HCEC 1CT (cell line): ENCODE measurements at places on chromosomes 1 and 21.

- DNase-seq = no peak
These were observed 83.7 kb upstream of the KAZN start for GRCh38 chr1:14514739-14515138.

DNA sequence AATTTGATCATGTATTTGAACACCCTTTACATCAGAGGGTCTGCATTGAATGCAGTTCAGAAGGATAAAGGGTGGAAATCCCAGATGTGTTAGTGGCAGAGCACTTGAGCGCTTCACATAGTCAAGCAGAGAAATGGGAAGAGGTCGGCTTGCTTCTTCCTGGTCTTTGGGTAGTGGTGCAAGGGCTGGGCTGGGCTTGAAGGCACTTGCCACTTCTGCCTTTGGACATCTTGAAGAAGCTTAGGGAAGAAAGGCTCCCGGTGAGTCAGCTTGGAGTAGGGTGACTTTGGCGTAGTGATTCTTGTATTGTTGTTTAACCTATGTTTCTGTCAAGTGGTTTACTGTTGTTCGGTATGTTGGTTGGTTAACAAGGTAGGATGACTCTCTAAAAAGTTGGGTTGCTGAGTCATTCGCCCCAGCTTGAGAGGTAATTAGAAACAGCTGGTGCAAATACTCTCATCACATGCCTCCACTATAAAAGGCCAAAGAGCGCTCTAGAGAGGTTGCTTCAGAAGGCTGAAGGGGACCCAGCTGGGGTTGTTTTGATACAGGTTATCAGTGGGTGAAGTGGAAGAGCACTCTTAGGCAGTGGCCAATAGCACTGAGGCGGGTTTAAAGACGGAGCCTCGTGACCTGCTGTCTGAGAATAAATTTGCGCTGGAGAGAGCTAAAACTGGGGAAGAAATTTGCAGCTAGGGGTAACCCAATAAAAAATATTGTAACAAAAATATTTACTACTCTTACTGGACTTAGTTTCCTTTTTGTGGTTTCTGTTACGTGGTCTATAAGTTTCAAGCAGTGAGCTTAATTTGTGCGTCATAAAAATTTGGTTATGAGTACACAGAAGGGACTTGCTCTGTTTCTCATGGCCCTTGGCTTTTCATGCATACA is 1.4 kb downstream of the BACH1 start:
- peak; percentile 95 for DNase-seq

DNA sequence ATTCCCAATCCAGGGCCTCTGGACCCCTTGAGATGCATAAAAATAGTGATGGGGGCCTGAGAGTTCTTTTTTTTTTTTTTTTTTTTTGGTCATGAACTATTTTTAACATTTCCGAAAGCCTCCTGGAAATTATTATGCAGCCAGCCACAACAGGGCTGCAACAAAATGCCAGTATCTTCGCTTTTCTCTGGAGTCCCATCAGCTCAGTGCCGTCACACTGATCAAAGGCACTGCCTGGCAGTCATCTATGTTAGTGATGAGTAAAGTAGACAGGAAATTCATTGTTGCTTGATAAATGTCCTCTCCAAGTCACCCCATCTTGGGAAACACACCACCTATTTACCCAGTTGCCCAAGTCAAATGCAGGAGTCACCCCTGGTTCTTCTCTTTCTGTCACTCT is 15.2 kb upstream of the PEF1 start:
- DNase-seq = no peak

GRCh38 chr1:154270833-154271232 is 1.6 kb upstream of the HAX1 start:
- DNase-seq = no peak

DNA sequence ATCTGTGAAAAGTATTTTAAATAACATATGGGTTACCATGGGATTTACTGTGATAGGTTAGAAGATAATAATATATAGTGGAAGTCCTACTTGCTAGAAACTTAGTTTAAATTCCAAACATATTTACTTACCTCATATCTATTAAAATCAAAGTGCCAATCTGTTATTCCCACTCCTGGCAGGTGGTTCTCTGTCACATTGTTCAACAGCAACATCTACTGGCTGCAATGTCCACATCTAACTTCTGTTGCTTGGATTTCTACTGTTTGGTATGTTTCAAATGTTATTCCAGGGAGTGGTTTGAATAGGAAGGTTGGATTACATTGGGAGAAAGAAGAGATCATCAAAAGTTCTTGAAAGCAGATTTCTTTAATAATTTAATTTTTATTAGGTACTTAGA is 122.5 kb upstream of the NCAM2 start:
- no peak for DNase-seq

GRCh38 chr1:235391874-235392273 is 24.6 kb downstream of the TBCE start:
- peak; percentile 39 for DNase-seq

- DNase-seq = no peak
These were observed 54.6 kb upstream of the BTG3 start for GRCh38 chr21:17667256-17667655.

DNA sequence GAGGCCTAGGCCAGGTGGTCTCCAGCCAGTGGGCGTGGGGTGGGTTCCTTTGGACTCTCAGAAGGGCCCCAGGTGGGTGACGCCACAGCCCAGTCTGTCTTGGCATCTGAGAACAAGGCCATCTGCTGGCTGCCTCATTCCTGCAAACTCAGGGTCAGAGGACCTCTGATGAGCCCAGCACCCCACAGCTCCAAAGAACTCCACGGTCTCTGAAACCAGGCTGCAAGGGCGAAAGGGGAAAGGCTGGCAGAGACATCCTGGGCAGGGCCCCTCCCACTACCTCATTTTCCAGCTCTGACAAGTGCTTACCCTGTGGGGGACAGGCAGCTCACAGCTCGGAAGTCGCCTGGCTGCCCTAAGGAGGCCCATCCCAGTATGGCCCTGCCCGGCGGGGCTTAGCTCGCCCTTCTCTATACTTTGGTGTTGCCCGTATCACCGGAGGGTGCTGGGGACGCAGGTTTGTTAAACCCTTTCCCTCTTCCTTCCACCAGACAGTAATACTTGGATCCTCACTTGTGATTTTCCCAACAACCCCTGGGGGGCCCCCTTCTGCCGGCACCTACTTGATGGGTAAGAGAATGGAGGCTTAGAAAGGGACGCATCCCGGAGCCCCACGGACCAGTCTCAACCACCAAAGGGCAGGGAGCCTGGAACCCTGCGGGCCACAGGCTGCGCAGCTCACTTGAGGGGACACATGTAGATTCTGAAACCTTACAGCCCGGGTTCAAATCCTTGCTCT is 10.9 kb upstream of the EDN2 start:
- DNase-seq = peak; percentile 31

- DNase-seq = no peak
These were observed 356.0 kb downstream of the HHAT start for GRCh38 chr1:210684466-210685294.

DNA sequence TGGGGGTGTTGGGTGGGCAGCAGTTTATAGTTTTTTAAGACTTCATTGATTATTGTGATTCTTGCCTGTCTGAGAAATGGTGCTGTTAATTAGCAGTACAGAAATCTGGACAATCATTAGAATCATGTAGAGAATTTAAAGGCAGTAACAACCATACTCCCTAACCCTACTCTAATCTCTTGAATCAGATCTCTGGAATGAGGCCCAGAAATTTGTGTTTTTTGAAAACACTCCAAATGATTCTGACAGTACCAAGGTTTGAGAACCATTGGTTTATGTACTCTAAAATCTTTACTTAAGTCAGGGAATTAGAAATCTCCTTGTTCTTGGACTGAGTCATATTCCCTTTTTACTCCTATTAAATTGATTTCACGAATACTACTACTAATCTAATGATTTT is 24.0 kb downstream of the FNBP1L start:
- DNase-seq = peak; percentile 41

DNA sequence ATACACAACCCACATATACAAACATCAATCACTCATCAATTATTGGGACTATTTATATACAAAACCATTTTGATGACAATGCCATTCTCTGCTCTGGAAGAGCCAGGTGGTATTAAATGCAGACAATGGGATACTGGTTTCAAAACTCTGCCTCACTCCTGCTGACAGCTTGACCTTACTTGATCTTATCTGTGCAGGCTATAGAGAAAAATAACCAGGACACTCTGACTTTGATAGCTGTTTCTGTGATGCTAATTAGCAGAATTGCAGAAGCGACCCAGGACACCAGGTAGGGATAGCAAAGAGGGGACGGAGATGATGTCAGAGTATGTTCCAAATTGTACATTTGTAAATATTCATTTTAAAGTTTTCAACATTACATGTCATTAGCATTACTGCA is 89.5 kb downstream of the OLFM3 start:
- no peak for DNase-seq

GRCh38 chr1:206833801-206834200 is 31.6 kb upstream of the IL20 start:
- no peak for DNase-seq

DNA sequence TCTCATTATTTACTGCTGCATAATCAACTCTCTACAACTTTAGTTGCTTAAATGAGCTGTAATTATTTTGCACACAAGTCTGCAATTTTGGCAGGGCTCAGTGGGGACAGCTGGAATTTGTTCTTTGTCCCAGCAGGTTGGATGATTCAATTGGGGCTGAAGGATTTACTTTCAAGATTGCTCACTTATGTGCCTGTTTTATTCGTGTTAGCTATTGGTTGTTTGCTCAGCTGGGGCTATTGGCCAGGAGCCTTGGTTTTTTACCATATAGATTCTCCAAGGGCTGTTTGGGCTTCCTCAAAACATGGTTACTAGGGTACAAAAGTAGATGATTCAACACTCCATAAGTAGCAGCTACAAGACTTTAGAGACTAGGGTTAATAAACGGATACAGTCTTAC is 13.4 kb downstream of the OR10R2 start:
- no peak for DNase-seq

DNA sequence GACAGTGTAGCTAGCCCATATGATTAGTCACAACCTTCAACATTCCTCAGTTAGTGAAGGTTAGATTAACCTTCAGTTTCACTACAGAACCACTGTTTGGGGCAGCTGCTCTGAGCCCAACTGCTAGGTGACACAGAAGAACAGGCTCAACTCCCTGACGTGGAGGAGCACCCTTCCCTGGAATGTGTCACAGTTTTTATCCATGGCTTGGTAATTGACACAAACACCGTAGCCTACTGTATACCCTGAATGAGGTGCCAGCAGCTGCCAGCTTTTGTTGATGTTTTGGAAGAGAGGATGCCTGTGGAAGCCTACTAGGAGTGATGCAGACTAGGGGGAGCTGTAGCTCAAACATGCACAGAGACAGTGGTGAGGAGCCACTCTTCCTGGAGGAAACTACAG is 56.6 kb upstream of the CR2 start:
- peak; percentile 27 for DNase-seq

- DNase-seq = peak; percentile 35
These were observed 507.1 kb upstream of the ZRANB2 start for GRCh38 chr1:71587961-71588360.

DNA sequence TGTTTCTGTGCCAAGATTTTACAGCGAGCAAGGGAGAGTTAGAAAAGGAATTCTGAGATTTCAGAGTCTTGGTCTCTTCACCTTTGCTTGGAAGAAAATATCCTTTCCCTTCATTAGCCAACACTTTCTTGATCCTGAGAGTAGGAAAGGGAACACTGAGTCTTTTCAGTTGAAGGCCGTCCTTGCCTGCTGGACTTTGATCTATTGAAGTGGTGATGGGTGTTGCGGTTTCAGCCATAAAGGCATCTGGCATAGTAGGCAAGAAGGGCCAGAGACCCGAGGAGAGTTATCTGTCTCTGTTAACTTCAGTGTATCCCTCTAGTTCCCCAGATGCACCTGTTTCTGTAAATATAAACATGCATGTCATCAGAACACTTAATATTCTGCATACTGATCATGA is 9.7 kb downstream of the SELE start:
- no peak for DNase-seq

DNA sequence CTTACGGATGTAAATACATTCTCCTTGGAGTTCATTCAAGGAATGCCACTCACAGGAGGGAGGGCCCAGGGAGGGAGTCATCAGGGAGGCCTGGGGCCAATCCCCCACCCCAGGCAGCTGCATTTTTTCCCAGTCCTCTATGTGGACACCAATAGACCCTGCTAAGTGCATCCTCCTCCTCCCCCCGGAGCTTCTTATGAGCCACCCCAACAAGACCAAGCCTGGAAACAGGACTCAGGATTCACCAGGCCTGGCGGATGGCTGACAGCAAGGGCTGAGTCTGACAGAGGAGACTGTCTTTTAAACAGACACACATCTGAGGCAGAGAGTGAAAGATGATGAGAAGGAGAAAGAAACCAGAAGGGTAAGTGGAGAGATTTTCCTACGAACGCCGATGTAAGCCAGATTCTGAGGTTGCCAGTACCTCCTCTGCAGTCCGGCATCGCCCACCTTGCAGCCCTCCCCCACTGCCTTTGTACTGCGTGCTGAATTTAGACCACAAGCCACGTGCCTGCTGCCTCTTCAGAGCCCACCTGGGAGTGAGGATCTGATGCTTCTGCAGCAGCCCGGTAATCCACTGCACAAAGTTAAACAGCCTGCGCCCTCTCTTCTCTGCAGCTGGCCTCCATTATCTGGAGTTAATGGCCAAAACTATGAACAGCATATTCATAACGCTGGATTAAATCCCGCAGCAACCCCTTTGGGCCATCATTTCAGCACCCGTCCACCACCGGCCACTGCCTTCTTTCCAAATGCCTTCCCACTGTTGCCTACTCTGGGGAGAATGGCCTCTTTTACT is 17.6 kb upstream of the SFPQ start:
- no peak for DNase-seq

GRCh38 chr1:238404481-238404880 is 513.8 kb upstream of the ZP4 start:
- no peak for DNase-seq

GRCh38 chr1:154151311-154151710 is 3.6 kb downstream of the NUP210L start:
- peak; percentile 36 for DNase-seq

- DNase-seq = peak; percentile 46
These were observed 9.6 kb downstream of the BCAR3 start for GRCh38 chr1:93672069-93672468.

- DNase-seq = no peak
These were observed 2.8 kb downstream of the CD58 start for GRCh38 chr1:116567790-116568661.

GRCh38 chr1:21317690-21318043 is 27.4 kb upstream of the ECE1 start:
- no peak for DNase-seq

GRCh38 chr1:98296681-98297080 is 364.8 kb upstream of the SNX7 start:
- no peak for DNase-seq

GRCh38 chr1:53942127-53942957 is 3.2 kb downstream of the IFT25 start:
- no peak for DNase-seq

- no peak for DNase-seq
These were observed 104.5 kb downstream of the CENPF start for GRCh38 chr1:214707306-214708087.

GRCh38 chr1:220788900-220789299 is 2.2 kb downstream of the MTARC1 start:
- DNase-seq = no peak

- DNase-seq = no peak
These were observed 58.0 kb upstream of the SGIP1 start for GRCh38 chr1:66475940-66476339.

GRCh38 chr1:198765416-198765815 is 126.6 kb downstream of the PTPRC start:
- DNase-seq = no peak

GRCh38 chr1:24126018-24126671 is 14.2 kb upstream of the MYOM3 start:
- peak; percentile 62 for DNase-seq

GRCh38 chr1:43883321-43883720 is 50.3 kb upstream of the ARTN start:
- DNase-seq = no peak

GRCh38 chr1:211935448-211935970 is 99.8 kb downstream of the INTS7 start:
- DNase-seq = no peak
